ENCODE measurements at places on chromosomes 4 and X.

DNA sequence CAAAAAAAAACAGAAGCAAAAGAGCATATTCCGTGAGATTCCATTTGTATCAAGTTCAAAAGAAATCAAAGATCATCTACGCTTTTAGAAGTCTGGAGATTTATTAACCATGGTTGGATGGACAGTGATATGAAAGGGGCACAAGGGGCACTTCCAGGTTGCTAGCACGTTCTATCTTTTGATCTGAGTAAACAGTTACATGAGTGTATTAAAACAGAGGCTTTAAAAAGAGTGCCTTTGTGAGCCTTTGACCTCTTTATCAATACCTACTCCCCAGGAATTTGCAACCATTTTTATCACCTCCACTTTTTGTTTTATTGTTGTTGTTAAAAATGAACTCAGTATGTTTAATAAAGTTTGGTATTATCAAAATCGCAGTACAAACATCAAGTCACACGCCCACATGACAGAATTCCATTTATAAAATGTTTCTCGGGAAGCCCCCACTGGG is 72.4 kb upstream of the UCP1 start:
- no peak for DNase-seq

GRCh38 chr4:80336582-80336981 is 1.1 kb downstream of the CFAP299 start:
- peak; percentile 52 for DNase-seq

- DNase-seq, result no peak
Measured at GRCh38 chr4:32440391-32440790, 1720.2 kb downstream of the PCDH7 start.

DNA sequence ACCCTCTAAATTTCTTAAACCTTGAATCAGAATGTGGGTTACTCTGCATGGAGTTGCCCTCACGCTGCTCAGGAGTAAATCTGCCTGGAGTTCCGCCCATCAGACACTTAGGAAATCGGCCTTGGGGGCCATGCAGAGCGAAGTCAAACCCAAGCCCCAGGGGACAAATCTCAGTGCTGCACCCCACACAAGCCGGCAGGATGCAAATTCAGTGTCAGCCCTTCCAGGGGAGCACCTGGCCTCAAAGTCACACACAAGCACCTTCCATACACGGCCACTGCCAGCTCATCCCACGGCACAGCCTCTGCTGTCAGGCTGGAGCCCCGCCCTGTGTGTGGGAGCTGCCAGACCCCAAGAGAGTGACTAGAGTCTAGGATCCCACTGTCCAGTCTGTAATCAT is 27.4 kb downstream of the RNF212 start:
- no peak for DNase-seq

DNA sequence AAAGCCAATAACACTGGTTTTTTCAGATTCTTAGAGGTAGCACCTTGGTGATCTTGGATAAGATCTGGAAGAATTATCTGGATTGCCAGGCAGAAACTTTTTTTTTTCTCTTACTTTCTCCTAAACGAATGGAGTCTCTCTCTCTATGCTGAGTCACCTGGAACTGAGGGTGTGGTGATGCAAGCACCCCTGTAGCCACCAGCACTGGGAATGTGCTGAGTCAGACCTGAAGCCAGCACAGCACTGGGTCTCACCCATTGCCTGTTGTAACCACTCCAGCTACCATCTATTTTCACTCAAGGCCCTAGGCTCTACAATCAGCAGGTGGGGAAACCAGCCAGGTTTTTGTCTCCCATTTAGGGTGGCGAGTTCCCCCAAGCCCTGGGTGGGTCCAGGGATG is 923.8 kb downstream of the RAPGEF2 start:
- no peak for DNase-seq

- DNase-seq, result no peak
Measured at GRCh38 chr4:4752025-4752424, 107.4 kb upstream of the MSX1 start.

DNA sequence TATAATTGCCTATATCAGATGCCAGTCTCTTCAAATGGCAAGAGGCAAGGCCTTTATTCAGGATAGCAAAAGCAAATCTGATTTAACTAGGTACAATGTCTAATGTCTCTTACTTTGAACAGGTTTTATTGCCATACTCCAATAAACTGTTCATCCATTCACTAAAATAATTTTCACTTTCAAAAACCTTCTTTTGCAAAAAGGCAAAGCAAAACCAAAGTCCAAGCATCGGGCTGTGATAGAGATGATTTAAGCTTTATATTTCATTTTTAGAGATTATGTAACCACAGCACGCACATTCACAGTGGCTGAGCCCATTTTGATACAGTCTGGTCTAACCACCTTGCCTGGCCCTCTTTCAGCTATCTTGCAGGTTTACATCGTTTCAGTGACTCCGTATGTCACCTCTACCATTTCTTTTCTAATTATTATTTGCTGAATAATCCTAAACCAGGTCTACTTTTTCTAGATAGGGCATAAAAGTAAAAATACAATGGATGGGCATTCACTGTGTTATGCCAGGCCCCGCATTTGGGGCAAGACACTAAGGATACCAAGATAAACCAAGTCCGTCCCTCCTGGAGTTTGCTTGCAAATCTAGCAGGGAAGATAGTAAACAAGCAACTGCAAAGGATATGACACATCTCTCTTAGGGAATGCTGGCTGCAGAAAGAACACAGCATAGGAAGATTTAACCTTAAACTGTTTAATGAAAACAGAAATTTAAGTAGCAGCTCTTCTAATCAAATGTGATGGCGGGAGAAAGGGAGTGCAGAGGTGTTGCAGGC is 1.8 kb downstream of the CASP3 start:
- DNase-seq, result no peak

DNA sequence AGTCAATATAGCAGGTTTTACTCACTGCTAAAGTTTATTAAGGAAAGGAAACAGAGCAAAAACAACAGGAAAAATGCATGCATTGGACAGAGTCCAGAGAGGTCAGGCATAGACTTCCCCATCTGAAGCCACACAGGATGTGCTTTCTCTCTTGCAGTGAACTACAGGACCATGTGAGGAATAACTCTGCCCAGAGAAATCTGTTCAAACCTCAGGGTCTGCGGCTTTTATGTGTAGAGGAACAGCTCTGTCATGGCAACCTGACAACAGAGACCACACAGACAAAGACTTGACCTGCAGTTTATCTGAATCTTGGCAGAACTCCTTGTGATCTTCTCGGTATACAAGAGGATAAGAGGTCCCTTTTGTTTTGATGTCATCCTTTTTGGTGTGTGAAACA is 46.3 kb upstream of the LONRF3 start:
- DNase-seq, result no peak

DNA sequence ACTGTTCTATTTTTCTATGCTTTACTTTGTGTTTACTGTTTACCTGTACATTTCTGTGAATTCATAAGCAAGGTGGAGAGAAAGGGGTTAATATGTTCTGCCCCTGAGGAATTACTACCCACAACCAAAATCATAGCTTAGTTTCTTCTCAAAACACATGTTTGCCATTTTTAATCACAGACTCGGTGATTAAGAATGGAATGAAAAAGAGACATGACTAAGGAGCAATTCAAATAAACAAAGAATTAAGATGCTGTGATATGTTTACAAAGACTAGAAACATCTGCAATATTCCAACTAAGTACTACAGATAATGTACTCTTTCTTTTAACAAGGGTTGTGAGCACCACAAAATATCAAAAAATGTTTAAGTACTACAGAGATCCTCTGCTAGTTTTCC is 11.7 kb upstream of the FAT4 start:
- no peak for DNase-seq

DNA sequence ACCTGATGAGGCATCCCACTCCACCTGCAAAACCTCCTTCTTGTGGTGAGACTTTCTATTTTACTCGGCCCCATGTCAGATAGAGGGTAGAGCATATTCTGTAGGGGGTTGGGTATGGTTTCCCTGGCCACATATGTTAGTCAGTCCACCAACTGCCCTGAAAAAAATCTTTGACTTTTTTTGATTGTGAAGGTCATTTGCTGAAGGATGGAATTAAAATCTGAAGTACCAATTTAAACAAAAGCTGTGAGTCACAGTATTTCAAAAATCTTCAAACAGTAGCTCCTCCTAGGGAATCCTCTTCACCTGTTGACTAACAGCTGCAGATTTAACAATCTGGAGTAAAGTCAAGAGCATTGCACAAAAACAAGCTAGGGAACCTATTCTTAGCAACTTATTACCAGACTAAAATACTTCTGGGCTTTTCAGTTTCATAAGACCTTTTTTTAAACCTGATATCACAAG is 8.0 kb upstream of the CCDC110 start:
- peak; percentile 7 for DNase-seq

DNA sequence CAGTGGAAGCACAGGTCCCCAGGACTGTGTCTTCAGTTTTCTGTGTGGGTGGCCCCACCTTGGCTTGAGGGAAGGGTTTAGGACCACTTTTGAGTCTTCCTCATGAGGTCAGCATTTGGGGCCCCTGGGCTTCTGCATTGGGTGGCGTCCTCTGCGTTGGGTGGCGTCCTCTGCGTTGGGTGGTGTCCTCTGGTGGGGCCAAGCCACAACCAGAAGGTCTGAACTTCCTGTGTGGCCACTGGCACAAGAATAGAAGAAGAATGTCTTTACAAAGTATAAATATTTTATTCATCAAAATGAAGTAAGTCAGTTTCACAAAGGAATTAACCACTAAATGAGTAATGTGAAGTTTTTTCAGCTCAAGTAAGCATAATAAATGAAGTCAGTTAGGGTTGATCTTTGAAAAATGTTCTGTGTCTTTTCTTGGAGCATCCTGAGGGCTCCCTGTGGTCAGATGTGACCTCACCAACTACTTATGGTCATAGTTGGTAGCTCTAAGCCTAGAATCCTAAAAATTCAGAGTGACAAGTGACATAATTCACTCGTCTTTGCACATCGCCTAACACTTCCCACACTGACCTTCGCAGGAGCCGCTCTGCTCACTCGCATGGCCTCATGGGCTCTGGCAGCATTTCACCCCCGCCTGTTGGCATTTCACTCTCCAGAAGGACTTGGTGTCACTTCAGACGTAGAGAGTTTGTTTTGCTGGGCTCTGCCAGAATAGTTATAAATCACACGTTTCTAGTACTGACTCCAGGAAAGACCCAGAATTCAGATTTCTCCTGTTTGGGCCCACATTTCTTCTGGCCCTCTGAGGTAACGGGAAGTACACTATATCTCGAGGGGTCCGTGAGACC is 39.0 kb upstream of the HGFAC start:
- no peak for DNase-seq

GRCh38 chr4:111986095-111986494 is 159.2 kb upstream of the FAM241A start:
- no peak for DNase-seq

DNA sequence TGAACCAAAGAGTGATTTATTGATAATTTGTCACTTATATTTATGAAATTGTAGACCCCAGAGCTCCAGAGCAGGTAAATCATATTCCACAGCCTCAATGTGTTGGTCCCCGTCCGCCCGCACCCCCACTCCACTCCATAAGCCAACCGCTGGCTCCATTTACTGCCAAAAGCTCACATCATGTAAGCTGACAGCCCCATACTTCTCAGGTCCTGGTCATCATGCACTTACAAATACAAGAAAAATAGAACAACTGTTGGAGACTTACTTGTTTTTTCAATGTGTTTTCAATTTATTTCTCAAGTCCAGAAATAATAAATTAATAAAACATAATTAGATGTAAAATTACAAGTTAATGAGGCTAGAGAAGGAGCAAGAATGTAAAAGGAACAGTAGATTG is 235.7 kb upstream of the HAND2 start:
- no peak for DNase-seq

- no peak for DNase-seq
Measured at GRCh38 chr4:158169506-158169905, 3.3 kb downstream of the GASK1B start.

Measured in NCI-H345 (cell line).